Suprapubic skin (tissue), 4 donors: ENCODE measurements at places on chromosomes 16 and 17. TPM values are rescaled to one million over a fixed set of nuclear protein-coding genes. Genes with fewer than 3 reads are reported as not detected.

- DNase-seq, result no peak
These were observed 142.8 kb downstream of the GRIN2A start for GRCh38 chr16:10039220-10040096.

- no peak for DNase-seq
These were observed 174.3 kb downstream of the XYLT1 start for GRCh38 chr16:17296431-17296830.

DNA sequence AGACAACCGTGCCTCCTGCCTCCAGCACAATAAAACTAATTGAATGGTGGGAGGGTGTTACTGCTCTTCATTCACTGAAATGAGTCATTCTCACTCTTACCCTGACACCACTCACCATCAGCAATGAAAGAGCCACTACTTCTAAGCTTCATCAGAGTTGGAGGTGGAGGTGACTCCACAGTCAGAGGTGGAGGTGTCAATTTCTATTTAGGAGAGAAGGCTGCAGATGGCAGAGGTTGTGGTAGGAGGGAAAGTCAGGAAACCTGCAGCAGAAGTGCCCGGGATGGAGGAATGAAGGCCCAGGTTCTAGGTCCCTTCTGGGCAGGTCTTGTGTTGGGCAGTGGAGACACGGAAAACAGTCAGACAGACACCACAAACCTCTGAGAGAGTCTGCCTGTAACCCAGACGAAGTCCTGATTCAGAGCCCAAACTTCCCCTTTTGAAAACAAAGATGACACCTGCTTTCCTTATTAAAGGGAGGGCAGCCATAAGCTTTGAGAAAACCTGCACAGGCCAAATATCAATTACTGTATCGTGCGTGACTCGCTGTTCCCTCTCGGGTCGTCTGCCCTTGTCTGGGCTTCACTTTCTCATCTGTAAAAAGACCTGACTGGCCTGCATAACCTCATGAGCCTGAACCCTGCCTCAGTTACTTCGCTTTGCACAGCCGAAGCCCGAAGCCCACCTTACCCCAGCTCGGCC lies 668 bp downstream of the ATPAF2 start:
- DNase-seq, result no peak

DNA sequence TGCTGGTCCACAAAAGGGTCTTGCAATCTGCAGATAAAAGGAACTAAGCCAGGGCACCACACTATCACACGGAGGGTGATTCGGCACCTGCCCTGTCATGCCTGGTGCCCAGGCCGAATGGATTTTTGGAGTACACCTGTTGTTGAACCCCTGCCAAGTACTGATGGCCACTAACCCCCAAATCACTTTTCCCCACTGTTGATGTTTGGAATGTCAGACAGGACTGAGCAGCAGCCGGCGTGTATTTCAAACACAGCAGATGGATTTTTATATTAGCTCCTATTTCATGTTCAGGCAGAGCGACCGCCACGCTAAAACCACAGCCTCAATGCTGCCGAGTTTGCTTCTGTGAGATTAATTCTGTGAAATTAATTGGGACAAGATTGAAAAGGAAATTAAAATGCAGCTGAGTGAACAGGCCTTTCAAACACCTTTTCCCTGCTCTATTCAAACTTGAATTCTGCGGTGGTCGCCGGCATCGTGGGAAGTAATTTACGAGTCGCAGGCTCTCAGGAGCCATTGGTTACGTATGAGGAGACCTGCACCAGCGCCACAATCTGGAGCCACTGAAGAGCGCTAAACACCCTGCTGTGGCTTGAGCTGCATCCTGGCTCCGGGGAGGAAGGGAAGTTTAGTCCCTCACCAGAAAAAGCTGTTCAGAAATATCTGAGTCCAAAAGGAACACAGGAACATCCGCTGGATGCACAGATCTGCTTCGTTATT lies 48.5 kb downstream of the SNX11 start:
- no peak for DNase-seq

DNA sequence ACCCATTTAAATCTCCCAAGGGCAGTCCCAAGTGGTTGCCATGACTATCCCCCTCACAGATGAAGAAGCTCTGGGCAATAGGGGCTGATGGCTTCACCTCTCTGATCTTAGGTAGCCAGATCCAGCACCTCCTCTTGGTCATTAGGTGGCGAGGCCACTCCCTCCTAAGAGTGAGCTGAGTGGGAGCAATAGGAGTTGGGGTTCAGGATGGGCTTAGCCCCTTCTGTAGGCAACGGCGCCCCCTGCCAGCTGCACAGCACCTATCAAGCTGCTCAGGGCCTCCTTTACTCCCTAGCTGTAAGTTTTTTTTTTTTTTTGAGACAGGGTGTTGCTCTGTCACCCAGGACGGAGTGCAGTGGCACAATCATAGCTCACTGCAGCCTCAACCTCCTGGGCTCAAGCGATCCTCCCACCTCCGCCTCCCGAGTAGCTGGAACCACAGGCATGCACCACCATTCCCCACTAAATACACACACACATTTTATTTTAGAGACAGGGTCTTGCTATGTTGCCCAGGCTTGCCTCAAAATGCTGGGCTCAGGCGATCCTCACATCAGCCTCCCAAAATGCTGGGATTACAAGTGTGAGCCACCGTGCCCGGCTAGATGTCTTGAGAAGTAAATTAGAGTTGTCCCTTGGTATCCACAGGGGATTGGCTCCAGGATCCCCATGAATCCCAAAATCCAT lies 3.5 kb upstream of the RRAD start:
- no peak for DNase-seq

DNA sequence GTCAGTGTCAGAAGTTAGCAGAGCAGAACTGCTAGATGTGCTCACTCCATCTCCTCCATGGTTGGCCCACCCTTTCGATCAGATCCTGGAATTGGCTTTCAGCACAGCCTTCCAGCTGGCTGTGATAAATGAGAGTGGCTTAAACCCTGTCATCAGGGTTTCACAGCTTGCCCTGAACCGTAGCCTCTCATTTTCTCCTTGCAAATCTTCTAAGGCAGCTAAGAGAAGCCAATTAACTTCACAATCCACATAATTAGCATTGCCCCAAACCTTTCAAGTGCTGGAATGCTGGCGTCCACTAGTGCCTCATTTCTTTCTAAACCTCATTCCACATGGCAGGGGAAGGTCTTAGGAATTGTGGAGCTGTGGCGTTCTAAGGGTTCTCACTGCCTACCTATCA lies 21.7 kb downstream of the MILR1 start:
- DNase-seq, result no peak

The TEKT1 gene
- total RNA-seq, result not detected

The CDH13 gene
- total RNA-seq, result 130 TPM

The KLHL10 gene
- total RNA-seq, result not detected
